Activated T-helper 1 cell treated with anti-CD3 and anti-CD28 coated beads, Interleukin-2, amount 50 U/mL, for 16 hours (primary cell): ENCODE measurements at places on chromosomes 3 and 15.

DNA sequence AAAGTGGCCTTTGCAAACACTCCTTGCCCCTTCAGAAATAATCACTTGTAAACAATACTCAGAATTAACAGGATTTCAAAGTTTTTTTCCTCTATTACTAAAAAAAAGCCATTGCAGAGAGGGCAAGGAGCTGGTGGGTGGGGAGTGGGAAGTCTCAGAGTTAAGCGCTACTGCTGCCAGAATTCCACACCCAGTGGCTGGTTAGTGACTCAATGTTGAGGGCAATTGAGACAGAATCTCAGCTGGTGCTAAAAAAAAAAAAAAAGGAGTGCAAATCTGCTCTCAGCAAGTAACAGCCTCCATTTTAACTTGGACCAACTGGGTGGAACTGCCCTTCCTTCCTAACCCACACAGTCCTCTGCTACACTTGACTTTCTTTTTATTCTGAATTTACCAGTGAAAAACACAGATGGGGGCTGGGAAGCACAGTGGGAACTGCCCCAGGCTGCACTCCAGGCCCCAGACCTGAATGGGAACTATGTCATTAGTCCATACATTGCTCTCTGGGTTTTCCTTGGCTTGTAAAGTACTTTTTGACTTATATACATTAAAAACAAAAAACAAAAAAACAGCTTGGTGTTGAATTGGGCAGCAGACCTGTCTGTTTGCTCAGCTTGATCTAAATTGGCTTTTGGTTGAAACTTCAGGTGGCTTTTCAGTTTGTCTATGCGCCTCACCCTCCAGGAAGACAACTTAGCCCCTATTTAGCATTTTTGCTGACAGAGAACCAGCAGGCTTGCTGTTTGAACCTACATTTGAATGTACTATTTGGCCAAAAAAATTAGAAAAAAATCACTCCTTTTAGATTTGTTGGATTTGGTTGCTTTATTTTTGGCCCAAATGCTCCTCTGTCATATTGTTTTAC lies 357.8 kb upstream of the TBL1XR1 start:
- DNase-seq: no peak

GRCh38 chr3:153596401-153596800 lies 434.4 kb downstream of the RAP2B start:
- no peak for DNase-seq

DNA sequence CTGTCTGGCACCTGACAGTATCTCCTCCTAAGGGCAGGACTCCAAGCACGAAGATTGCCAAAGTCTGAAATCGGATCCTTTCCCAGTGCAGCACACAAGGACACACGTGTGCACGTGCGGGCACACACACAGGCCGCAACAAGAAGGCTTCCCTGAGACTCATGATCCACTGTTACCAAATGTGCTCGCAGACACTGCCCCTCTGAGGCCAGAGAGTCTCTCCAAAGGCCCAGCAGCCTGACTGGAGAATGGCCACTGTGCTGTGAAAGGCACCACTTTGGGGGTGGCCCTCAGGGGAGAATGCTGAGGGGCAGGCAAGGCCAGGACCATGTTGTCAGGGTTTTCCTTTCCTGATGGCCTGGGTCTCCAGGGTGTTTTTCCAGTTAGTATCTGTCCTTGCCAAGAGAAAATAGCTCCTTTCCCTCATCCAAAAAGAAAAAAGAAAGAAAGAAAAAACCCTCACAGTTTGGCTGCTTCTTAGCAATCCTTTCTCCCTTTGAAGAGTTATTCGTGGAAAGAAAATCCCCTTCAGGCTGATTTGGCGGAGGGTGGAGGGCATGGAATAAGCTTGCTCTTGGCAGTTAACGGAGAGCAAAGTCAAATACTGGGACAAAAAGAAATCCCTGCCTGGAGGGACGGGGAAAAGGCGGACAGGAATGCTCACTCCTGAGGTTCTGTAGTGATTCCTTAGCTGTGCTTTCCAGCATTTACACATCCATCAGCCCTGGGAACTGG lies 112.2 kb upstream of the ETV5 start:
- no peak for DNase-seq

GRCh38 chr15:80464951-80465625 lies 60.9 kb downstream of the ARNT2 start:
- no peak for DNase-seq

GRCh38 chr3:183161552-183162336 lies 790 bp downstream of the LAMP3 start:
- no peak for DNase-seq

DNA sequence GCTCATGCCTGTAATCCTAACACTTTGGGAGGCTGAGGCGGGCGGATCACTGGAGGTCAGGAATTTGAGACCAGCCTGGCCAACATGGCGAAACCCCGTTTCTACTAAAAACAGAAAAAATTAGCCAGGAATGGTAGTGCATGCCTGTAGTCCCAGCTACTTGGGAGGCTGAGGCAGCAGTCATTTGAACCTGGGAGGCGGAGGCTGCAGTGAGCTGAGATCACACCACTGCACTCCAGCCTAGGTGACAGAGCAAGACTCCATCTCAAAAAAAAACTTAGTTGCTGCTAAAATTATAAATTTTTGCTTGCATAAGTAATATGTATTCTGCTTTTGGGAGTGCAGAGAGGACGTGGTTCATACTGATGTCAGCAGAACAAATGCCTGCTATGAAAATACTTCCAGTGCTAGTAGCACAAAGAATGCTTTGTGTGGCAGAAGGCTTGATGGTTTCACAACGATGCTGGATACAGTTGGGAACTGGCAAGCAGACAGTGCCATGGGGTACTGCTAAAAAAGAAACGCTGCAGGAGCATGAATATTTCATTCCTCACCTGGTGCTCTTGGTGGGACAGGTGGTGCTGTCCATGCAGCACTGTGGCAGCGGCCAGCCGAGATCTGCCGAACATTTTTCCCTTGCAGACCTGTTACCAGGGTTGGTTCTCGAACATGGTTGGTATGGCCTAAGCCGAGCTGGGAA lies 31.1 kb downstream of the FBXL22 start:
- DNase-seq: no peak

DNA sequence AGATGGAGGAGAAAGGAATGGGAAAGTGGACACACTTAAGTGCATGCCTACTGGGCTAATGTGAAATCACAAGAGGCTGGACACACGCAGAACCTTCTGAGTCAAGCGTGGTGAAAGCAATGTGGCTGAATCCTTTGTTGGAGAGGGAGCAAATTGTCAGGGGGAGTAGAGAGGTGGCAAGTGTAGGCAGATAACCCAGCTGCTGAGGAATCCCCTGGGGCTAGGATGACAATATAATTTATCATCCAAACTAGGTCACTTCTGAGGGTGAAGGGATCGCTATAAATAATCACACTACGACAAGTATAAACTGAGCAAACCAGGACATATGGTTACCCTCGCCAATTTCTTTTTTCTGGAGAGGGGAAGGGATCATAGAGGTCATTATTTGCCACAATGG lies 28.7 kb downstream of the TAMM41 start:
- DNase-seq: no peak

- no peak for DNase-seq
Observed at GRCh38 chr15:74133694-74134386, 3.5 kb downstream of the ISLR2 start.

DNA sequence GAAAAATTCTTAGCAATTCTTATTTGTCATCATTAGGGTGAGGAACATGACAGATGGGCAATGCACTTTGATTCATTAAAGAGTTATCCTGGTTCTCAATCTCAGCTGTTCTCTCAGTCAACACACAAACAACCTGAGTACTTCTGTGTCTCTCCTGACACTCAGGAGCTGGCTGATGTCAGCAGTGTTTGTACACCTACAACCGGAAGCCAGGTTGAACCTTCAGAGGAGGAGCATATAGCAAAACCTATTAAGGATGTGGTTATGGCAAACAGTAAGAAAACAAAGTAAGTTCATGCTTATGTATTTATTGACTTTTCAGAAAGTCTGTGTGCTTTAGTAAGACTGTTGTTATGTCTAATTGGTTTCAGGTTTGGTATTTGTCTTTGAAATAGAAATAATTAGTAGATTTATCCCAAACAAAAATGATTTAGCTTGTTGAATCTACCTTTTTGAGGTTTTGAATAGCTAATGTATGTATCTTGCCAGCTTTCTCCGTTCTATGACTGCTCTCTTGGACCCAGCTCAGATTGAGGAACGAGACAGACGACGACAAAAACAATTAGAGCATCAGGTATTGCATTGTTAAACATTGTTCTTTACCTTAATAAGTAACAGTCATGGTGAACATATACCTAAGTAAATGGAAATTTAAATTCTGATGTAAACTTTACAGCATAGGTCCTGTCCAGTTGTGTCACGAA lies 36.6 kb downstream of the CCDC66 start:
- DNase-seq: peak; percentile 12

DNA sequence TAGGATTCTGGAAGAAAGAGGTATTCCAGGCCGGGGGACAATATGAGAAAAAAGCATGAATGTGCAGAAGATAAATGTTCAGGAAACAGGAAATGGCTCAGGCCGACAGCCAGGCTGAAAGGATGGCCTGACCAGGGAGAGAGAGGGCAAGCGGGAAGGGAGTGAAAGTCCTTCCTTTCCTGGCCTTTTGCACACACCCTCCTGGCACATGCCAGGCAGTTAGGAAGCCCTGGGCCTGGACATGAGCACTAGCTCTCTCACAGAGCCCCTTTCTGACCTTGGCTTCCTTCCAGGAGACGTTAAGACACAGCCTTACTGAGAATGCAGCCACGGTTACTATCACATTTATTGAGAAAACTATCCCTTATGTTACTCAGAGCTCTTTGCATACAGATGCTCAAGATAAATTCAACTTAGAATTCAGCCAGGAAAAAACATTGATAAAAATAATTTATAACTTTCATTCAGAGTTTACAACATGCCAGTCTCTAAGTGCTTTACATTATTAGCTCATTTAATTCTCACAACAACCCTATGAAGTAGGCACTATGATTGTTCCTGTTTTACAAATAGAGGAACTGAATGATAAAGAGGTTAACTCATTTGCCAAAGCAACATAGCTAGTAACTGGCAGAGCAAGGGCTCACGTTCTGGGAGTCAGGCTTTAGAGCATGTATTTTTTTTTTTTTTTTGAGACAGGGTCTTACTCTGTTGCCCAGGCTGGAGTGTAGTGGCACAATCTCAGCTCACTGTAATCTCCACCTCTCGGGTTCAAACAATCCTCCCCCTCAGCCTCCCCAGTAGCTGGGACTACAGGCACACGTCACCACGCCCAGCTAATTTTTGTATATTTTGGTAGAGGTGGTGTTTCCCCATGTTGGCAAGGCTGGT lies 39.4 kb upstream of the SMAD3 start:
- no peak for DNase-seq

DNA sequence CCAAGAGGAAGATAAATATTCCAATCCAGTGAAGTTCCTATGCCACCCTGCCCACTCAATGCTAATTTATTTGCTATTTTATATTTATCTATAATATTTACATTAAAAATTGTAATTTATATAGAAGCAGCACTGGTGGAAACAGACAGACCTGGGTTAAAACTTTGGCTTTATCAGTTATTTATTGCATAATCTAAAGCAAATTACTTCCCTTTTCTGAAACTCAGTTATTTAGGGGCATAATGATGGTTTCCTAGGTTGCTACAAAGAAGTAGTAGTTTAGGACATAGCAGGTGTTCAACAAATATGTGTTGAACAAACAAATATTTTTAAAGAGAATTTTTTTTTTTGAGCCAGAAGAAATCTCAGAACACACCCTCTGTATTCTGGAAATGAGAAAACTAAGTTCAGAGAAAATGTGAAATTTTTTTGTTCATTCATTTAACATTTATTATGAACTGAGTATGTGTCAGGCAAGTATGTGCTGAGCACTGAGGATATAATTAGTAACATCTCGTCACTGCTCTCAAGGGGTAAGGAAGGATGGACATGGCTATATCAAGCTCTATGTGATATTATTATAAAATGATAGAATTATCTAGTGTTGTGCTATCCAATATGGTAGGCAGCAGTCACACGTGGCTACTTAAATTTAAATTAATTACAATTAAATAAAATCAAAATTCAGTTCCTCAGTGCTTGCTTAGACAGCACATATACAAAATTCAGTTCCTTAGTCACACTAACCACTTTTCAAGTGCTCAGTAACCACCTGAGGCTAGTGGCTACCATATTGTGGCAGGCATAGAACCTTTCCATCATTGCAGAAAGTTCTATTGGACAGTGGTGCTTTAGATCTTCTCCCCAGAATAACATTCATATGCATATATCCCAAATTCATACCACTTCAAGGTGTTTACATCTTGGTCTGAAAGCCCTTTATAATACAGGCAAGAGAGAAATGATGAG lies 7.0 kb upstream of the UBE2Q2 start:
- DNase-seq: no peak

GRCh38 chr15:71103102-71103676 lies 12.1 kb upstream of the THSD4 start:
- DNase-seq: no peak

GRCh38 chr3:41000471-41000870 lies 198.8 kb upstream of the CTNNB1 start:
- no peak for DNase-seq

GRCh38 chr15:34701536-34701935 lies 53.3 kb downstream of the GJD2 start:
- no peak for DNase-seq

DNA sequence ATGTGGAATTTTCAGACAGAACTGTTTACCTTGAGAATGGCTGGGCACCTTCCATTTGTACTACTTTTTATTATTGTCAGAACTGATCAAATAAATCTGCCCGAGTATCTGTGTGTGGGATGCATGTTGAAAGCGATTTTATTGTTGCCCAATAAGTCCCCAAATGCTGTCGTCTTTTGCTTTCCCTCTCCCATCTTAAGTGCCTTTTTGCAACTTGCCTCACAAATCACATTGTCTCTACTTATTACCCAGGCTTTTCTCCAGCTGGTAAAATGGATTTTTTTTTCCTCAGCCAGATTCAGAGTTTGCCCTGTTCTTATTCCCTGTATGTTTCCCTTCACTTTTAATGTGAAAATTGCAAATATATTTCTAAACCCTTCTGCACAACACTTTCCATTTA lies 163.1 kb downstream of the CNTN4 start:
- DNase-seq: no peak

GRCh38 chr15:33980159-33980558 lies 11.9 kb downstream of the CHRM5 start:
- DNase-seq: no peak

- DNase-seq: no peak
Observed at GRCh38 chr15:63530752-63531299, 26.4 kb downstream of the USP3 start.

DNA sequence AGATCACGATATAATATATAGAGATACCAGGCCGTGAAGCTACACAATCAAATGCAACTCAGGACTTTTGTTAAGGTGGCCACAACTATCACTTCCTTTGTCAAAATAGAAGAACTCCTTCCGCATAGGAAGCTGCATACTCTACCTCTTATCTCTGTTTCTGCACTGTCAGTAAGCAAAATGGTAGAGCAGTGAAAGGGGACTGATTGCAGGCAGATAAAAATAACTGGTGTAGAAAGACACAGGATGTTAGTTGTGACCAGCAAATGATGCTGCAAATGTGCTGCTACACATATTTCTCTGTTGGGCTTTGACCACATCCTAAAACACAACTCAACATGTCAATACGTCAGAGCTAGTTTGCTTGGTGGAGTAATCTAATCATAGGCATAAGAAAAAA lies 16.3 kb upstream of the TRAT1 start:
- no peak for DNase-seq

- peak; percentile 32 for DNase-seq
Observed at GRCh38 chr3:39189959-39190269, 2.5 kb downstream of the XIRP1 start.

- no peak for DNase-seq
Observed at GRCh38 chr3:174365796-174366195, 493.3 kb upstream of the NAALADL2 start.

GRCh38 chr15:42908538-42908937 lies 12.0 kb downstream of the TTBK2 start:
- no peak for DNase-seq

GRCh38 chr15:92843814-92844213 lies 56.3 kb upstream of the CHD2 start:
- DNase-seq: no peak

GRCh38 chr3:46576-46975 lies 150.0 kb upstream of the CHL1 start:
- no peak for DNase-seq
